ENCODE measurements at places on chromosomes 6 and 20.
A peak's percentile ranks its signal among the peaks of the same experiment; 100 is the strongest.

- DNase-seq = no peak
Measured at GRCh38 chr6:7389162-7389450, 436 bp downstream of the CAGE1 start.

- no peak for DNase-seq
Measured at GRCh38 chr20:58800134-58800871, 50.4 kb downstream of the GNAS-AS1 start.

DNA sequence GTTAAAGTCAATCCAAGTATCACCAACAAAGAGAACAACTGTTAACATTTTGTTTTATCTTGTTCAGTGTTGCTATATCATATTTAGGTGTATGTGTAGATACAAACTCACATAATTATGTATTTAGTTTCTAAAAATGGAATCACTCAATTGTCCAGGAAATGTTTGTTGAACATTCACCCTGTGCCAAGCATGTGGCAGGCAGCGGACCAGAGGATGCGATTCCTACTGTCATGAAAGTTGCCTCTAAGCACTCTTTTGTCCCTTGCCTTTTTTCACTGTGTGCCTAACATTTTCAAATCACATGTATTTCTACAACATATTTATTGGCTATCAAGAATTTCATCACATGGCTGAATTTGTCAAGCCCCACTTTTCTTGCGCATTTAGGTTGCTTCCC is 16.9 kb upstream of the TGM2 start:
- no peak for DNase-seq

GRCh38 chr6:18308070-18308735 is 43.9 kb upstream of the DEK start:
- no peak for DNase-seq

- no peak for DNase-seq
Measured at GRCh38 chr6:157063923-157064322, 259.4 kb downstream of the TMEM242 start.

DNA sequence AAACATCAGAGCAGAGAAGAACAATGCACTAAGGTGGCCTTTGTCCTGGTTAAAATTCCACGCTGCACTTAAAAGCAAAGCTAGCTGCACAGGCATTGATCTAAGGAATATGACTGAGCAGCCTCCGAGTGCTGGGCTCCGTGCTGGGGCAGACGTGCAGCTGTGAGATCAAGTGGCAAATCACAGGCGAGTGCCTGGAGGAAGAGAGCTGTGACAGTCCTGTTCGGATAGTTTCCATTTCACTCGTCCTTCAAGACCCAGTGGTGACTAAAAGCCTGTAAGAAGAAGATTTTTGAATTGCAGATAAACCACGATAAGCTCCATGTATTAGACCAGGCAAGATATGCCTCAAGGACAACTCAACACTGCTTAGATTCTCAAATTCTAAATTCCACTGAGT is 247.9 kb downstream of the ANKRD60 start:
- DNase-seq = no peak

DNA sequence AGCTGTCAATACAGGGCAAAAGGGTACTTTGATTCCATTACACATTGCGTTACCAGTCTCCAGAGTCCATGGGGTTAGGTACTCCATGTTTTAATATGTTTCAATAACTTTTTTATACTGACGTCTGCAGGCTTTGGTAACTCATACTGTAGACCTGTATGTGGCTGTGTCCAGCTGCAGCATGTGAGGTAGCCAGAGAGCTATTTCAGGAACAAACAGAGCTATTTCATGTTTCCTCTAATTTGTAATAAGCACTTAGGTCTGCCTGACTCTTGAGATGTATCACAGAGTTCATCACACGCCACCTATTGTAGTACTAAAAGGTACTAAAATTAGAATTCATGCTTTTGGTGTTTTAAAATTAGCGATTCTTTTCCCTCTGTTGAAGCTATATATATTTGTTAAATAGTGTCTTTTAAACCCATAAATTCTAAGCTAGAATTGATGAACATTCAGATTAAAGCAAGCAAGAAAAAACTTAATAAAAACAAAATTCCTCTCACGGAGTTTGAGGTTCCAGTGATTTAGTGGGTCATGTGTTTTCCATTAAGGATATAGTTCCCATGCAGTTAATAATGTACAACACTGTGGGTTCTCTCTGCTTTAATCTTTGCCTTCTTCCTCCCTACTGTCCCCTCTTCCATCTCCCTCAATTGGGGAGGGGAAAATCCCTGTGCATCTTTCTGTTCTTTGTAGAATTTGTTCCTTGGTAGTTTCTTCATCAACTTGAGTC is 37.0 kb downstream of the FOXO3 start:
- no peak for DNase-seq

DNA sequence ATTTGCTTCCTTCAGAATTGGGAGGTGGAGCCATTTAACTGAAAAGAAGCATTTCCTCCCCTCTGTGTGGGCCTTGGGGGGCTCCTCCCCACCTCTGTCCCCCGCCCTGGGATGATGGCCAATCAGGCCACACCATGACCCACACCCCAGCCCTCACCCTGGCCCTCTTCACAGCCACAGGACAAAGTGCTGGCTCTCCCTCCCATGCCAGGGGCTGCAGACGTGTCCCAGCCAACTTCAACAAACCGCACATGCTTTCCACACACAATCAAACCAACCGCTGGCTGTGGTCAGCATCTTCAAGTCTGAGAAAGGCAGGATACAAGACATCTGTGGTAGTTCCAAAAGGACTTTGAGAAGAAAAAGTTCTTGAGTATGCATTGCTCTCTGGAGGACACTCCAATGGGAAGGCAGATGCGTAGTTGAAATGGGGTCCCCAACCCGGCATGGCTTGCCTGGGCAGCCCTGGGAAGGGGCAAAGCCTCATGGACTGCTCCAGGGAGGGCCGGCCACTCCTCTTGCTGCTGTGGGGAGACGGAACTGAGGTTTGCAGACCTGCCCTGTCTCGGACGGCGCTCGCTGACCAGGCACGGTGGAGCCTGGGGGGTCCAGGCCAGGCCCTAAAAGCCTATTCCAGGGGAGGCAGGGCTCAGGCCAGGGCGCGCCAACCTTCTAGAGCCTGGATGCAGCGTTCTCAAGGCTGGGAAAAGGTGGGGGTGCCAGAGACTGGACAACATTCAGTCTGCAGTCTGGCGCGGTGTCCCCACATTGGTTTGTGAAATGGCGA is 12.2 kb downstream of the TTLL2 start:
- DNase-seq = no peak

- DNase-seq = no peak
Measured at GRCh38 chr6:2491137-2491536, 245.7 kb upstream of the GMDS start.

- no peak for DNase-seq
Measured at GRCh38 chr6:69128411-69128810, 493.3 kb downstream of the ADGRB3 start.

- no peak for DNase-seq
Measured at GRCh38 chr6:81694207-81694606, 58.3 kb downstream of the TENT5A start.

GRCh38 chr20:41334036-41334435 is 6.6 kb upstream of the LPIN3 start:
- no peak for DNase-seq

DNA sequence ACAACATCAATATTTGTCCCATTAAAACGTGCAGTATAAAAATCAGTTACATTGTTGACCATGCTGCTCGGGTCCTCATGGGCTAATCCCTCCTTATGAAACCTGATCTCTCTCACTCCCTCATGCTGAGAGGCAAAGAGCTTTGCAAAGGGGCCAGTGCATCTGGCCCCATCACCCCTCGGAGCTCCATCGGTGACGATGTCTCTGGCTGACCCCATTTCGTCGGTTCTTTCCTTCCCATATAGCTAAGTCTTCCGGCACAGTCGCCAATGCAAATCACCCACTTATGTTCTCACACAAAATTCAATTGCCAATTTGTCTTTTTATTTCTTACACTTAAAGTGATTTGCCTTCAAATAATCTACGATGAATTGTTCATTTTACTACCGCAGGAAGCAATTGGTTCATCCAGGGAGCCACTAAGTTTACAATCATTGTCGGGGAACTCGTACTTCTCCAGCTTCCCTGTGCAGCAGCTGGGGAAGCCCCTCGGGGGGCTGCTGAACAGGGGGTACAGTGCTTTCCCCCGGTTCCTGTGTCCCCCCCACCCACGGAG is 199.8 kb upstream of the CDH4 start:
- DNase-seq = no peak

GRCh38 chr20:64108731-64109681 is 1.6 kb upstream of the NPBWR2 start:
- no peak for DNase-seq

DNA sequence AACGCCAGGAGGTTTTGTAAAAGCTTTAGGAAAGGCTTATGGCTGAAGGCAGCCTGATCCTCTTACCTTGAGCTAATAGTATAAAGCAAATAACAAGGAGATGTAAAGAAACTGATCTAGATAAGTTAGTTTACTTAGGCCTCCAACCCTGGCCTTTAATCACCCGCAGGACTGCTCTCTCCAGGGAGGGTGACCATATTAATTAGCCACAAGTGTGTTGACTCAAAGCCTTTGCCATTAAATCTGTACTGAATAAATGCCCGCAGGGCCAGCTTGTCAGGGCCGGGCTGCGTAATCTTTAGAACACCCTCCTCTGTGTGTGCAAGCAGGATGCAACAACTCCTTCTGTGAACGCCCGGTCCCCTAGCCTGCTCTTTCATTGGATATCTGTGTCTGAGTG is 6.1 kb upstream of the PRSS16 start:
- no peak for DNase-seq

GRCh38 chr6:106501960-106502371 is 127.3 kb downstream of the RTN4IP1 start:
- no peak for DNase-seq

DNA sequence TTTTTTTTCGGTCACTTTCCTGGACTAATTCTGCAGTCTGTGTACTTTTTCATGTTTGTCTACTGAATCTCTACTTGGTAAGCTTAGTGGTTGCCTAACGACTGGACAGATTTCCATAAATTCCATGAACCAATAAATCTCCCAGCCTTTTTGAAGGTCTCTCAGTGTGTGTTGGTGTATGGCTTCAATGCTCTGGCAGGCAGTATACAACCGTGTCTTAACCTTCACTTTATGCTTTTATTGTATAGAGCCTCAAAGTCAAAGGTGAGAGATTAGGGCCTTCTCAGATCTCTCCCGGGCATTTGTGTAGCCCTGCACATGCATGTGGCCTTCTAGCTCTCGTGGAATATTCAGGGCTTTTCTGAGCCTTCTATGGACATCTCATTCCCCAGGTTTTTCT is 14.3 kb upstream of the CMTR1 start:
- no peak for DNase-seq

GRCh38 chr6:132391391-132392269 is 9.6 kb downstream of the MOXD1 start:
- peak; percentile 9 for DNase-seq

DNA sequence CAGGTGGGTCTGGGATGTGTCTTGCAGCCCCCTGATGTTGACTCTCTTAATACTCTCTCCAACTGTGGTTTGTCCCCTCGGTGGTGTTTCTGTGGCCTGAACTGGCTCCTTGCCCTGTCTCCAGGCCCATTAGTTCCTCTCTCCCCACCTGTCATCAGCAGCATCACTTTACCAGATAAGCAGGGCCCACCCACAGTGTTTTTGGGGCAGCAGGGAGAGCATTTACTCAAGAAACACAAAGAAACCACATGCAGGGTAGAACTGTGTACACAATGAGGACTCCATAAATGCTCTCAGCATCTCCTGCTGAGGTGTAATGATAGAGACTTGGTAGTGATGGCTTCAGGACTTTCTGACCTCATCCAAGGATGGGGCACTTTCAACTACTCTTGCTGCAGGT is 20.2 kb upstream of the MRPS18A start:
- no peak for DNase-seq

GRCh38 chr20:53948383-53949318 is 121.7 kb downstream of the BCAS1 start:
- DNase-seq = no peak

DNA sequence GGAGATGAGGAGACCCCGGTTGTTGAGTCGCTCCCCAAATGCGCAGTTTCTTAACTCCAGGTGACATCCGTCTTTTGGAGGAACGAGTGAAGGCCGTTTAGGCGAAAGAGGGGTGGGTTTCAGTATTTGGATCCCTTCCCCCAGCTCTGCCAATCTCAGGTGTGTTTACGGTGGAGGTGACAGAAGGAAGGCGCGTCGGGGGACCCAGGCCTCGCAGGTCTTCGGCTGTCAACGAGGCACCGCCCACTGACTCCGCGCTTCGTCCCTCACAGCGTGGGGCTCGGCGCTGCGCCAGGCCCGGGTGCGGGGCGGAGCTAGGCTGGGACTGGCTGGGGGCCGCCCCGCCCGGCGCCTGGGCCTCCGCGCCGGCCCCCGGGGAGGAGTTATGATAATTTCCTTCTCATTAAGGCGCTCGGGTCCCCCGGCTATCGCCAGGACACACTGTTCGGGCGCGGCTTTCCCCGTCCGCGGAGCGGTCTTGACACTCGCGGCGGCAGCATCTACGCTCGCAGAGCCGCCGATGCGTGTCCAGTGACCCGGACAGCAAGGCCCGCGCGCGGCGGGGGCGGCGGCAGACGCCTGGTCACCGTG is at the start of gene TFAP2C:
TSS of gene TFAP2C (plus strand) at position 434 of the 591 bp plus-strand sequence. CDS start 239 bp downstream, outside the sequence.
- DNase-seq = peak; percentile 23

DNA sequence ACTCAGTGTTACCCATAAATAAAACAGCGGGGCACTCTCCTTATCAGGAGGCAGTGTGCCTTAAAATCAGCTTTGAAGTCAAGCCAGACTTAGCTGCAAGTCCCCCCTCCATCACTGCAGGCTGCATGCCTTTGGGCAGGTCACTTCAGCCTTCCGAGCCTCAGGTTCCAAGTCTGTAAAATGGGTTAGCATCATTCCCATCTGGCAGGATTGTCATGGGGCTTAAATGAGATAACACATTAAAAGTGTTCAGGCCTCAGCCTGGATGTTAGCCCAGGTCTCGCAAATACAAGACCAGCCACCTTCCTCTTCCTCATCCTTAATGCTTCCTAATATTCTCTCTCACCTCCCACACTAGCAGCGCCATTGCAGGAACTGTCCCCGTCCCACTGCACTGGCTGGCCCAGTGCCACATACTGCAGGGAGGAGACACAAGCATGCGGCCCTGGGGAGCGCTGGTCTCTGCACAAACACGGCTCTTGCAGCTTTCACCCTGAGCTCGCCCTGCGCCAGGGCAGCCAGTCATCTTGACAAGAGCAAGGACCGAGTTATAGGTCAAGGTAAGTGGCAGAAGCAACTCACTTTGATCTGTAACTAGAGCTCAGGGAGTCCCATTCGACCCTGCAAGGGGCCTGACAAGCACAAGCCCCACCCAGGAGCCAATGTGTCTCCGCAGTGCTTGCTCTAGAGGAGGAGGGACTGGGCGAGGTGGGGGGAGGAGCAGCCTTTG is 564.6 kb upstream of the AGPAT4 start:
- DNase-seq = no peak

GRCh38 chr6:140867336-140867735 is 1265.4 kb upstream of the GJE1 start:
- no peak for DNase-seq

DNA sequence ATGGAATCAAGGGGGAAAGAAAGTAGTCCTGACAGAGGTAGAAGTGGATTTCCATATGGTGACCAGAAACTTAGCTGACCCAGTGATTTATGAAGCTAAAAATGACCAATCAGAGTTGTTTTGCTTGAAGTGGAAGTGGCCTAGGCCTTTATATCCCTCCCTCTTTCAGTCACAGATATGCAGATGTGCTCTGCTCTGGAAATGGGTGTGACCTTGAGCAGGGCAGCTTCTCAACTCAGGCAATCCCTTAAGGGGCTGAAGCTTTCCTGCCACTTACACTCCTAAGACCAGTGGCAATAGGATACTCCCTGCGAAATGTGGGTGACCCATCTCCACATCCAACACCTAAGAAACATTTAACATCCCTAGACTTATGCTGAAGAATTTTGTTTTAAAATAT is 256.6 kb downstream of the EYS start:
- DNase-seq = no peak

GRCh38 chr20:757506-757905 is 10.8 kb downstream of the SLC52A3 start:
- DNase-seq = no peak
